Fibroblast of skin of back (primary cell): ENCODE measurements at places on chromosomes 16 and 17.

DNA sequence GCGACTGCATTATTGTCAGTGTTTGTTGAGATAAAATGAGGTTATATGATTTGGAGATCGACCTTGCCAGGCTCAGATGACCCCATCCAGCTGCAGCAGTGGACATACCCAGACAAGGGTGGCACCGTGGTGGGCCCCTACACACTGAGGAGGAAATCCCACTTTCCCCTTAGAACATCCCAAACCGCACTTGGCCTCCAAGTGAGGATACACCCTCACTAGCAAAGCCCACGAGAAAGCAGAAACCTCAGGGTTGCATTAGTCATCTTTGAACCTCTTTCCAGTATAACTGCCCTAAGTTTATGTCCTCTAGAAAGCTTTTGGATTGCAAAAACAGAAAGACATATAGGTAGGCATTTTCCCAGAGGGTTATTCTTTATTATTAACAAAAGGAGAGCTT lies 101.5 kb downstream of the CLEC16A start:
- no peak for DNase-seq

- DNase-seq = no peak
Observed at GRCh38 chr17:80108036-80108971, 6.9 kb downstream of the GAA start.

DNA sequence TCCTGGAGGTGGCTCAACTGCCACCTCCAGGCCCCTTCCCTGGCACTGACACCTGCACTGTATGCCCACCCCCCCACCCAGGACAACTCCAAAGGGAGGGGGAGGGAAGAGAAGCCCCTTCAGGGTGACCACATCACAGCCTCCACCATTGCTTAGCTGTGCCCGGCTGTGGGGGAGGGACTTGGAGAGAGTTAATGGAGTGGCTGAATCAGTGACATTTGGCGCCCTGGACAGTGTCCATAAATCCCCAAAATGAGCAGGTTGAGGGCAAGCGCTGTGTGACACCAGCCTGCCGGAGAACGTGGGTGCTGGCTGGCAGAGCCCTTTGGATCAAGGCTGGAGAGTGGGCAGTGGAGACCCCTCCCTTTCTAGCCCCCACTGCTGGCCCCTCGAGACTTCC lies 883 bp downstream of the USH1G start:
- no peak for DNase-seq

- peak; percentile 67 for DNase-seq
Observed at GRCh38 chr17:61583242-61583641, 7.8 kb downstream of the NACA2 start.

DNA sequence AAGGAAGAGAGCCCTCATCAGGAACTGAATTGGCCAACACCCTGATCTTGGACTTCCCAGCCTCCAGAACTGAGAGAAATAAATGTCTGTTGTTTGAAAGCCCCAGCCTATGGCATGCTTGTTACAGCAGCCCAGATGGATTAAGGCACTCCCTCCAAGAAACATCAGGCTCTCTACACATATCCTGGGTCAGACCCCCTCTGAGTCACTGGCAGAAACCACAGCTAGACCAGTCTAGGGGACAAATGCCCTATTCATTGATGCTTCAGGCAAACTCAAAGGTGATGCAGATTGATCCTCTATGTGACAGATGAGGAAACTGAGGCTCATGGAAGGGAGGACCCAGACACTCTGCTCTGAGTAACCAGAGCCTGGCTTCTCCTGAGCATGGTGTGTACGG lies 116.8 kb downstream of the WSCD1 start:
- no peak for DNase-seq

GRCh38 chr17:79036596-79036995 lies 12.6 kb downstream of the C1QTNF1 start:
- DNase-seq = peak; percentile 72

GRCh38 chr17:65078441-65079160 lies 22.1 kb upstream of the GNA13 start:
- DNase-seq = peak; percentile 79

DNA sequence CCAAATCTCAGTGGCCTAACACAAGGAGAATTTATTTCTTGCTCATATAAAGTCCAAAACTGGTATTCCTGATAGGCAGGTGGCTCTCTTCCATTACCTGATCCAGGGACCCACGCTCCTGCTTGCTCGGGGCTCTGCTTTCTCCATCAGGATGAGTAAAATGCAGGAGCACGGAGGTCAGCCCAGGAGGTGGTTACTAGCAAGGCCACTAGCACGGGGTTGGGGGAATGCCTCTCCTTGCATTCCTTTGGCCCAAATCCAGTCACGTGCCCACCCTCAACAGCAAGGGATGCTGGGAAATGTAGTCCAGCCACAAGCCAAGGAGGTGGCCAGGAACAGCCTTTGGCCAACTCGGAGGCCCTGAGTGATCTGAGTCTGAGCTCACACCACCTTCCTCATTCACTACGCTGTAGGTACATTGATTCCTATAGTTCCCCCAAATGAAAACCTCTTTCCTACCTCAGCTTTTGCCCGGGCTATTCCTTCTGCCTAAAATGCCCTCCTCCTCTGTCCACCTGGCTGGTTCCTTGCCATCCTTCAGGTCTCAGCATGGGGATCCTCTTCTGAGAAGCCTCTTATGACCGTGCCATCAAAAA lies 38.3 kb upstream of the HAPSTR1 start:
- DNase-seq = peak; percentile 86

- no peak for DNase-seq
Observed at GRCh38 chr16:30088832-30089624, 2.7 kb downstream of the TBX6 start.

DNA sequence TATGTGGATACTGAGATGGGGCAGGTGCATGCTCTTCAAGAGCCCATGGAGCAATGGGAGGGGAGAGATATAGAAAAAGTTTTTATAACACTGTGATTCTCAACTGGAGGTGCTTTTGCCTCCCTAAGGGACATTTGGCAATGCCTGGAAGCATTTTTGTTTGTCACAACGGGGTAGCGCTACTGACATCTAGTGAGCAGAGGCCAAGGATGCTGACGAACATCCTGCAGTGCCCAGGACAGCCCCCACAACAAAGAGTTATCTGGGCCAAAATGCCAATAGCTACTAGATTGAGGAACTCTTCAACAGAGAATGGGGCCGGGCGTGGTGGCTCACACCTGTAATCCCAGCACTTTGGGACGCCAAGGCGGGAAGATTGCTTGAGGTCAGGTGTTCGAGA lies 67.2 kb upstream of the CLEC3A start:
- no peak for DNase-seq

- peak; percentile 80 for DNase-seq
Observed at GRCh38 chr17:47905221-47905733, 9.2 kb downstream of the SP2 start.

DNA sequence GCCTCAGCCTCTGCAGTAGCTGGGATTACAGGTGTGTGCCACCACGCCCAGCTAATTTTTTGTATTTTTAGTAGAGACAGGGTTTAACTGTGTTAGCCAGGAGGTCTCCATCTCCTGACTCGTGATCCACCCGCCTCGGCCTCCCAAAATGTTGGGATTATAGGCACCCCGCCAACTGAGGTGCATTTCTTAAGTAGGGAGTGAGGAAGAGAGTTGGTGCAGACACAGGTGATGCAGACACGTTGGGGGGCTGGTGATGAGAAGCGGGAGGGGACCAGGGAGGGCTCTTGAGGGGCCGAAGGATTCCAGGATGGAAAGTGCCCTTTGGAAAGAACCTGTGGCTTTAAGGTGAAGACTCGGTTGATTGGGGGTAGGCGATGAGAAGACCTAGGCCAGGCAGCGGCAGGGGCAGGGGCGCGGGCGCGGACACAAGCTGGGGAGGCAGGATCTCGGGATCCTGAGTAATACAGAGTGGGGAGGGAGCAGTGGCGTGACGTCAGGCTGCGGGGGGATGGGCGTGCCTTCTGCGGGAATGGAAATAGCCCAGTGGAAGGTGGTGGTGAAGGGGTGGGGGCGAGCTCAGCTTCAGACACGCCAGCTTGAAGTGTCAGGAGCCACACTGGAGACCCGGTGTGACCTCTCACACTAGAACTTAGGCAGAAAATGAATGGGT lies 2.5 kb upstream of the ATP6V0C start:
- DNase-seq = peak; percentile 47

- DNase-seq = no peak
Observed at GRCh38 chr16:85557083-85557970, 55.8 kb upstream of the GSE1 start.

DNA sequence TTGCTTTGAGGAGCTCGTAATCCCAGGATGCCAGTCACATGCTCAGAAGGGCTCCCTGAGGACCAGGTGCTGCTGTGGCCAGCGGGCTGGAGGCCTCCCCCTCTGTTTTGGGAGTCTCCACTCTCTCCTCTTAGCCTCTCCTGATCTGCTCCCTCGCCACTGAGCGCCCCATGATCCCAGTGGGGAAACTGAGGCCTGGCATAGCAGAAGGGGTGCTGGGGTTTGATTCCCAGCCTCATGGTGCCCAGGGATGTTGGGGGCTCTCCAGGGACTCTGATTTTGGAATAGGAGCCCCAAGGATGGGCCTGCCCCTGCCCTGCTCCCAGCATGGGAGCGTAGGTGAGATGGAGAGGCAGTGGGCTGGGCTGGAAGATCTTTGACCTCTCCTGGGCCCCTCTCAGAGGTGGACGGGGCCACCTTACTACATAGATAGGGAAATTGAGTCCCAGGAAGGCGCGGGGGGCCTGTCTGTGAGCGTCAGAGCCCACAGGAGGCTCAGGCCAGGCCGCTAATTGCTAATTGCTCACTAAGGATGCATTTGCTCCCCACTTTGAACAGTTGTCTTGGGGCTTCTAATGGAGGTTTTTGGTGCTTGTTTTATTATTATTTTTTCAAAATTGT lies 525 bp upstream of the ADCY7 start:
- no peak for DNase-seq

DNA sequence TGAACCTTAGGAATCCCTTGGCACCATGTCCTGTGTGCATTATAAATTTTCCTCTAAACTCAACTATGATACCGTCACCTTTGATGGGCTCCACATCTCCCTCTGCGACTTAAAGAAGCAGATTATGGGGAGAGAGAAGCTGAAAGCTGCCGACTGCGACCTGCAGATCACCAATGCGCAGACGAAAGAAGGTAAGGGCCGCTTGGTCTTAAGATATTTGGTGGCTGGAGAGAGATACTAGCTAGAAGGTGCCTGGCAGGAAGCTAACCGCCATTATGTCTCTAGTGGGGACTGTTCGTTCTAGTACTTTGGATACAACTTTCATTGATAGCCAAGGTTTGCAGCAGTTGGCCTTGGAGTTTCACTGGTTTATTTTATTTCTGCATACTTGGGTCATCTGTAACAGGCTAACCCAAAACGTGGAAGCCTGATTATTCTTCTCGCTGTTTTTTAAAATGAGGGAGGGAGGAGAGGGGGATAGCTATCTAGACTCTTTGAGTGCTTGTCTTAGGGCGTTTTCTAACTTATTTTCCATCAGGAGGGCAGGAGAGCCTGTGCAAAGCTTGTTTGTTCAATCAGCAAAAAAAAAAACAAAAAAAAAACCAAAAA lies 1.3 kb downstream of the RBBP6 start:
- peak; percentile 23 for DNase-seq

DNA sequence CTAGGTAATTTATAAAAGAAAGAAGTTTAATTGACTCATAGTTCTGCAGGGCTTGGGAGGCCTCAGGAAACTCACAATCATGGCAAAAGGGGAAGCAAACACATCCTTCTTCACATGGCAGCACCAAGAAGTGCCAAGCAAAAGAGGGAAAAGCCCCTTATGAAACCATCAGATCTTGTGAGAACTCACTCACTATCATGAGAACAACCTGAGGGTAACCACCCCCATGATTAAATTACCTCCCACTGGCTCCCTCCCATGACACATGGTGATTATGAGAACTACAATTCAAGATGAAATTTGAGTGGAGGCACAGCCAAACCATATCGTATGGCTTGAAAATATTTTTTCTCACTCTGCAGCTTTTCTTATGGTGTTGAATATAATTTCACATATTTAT lies 151.7 kb downstream of the ANKFN1 start:
- DNase-seq = no peak

DNA sequence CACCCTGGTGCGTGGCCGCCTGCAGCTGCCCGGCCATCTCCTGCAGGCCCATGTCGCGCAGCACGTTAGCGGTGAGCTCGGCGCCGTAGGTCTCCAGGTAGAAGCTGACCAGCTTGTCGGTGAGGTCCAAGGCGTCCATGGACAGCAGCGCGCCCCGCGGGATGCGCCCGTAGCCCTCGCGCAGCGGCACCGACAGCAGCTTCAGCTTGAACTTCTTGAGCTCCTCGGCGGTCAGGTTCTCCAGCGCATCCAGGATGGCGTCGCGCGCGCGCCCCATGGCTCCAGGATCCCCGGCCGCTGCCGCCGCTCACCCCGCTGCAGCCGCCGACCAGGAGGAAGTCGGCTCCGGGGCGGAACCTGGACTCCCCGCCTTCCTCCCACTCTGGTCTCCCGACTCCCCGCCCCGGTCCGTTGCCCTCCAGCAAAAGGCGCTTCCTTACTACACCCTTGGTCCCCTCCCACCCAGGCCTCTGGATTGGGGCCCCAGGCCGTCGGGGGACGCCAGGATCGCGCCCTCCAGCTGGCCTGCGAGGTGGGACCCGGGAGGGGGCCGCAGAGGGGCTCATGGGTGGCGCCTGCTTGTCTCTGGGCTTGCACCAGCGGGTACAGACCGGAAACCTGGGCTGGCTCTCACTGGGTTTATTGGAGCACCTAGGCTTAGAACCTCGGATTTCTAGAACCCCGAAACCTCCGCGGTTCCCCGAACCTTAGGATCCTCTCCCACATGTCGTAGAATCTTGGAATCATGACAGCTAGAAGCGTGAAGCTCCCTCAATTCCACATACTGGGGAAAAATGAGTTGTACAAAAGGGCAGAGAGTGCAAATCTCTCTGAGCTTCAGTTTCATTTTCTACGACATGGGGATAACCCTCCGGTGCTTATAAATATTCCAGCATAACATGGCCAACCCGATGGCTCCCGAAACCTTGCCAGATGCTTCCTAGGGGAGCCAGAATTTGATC lies at the start of gene PYCARD:
Gene PYCARD (minus strand): TSS at position 347 of the 962 bp plus-strand sequence. CDS start 70 bp downstream, at position 277.
- DNase-seq = peak; percentile 28

GRCh38 chr17:77810536-77810935 lies 148.0 kb upstream of the TNRC6C start:
- peak; percentile 70 for DNase-seq

GRCh38 chr17:50621574-50622031 lies 13.1 kb upstream of the ABCC3 start:
- no peak for DNase-seq

DNA sequence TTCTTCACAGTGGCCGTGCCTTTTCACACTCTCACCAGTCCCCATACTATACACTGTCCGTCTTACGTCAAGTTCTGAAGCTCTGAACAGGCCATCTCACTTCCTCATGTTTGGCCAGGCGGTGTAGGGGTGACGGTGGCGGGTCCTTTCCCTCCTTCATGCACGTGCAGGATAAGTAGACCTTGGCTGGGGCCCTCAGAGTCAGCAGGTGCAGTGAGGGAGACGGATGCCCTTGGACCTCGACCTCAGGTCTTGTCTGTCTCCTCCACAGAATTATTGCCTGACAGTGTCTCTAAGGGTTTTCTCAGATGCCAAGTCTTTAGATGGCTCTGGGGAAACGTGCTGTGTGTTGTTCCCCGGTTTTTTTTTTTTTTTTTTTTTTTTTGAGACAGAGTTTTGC lies 37.6 kb downstream of the RAB11FIP3 start:
- no peak for DNase-seq
